Activated naive CD4-positive, alpha-beta T cell treated with anti-CD3 and anti-CD28 coated beads for 36 hours (primary cell): ENCODE measurements at places on chromosomes 12 and 14. TPM values are rescaled to one million over a fixed set of nuclear protein-coding genes. Genes with fewer than 3 reads are reported as not detected.

DNA sequence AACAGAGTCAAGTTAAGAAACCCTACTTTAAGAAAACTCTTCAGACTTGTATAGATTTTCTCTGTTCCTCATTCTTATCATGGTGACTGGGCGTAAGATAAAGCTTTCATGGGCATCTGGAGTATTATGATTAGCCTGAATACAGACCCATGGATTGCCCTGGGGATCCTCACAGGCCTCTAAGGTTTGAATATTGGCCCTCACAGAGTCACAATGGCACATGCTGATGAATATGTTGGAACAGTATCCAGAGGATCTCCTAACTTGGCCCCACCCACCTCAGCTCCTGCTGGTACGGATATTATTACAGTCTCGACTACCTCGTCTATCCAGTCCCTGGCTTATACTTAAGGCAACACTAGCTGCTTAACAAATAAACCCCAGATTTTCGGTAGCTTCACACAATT is 8.1 kb downstream of the OSBPL8 start:
- H3K27ac ChIP-seq, result no peak overlapping the region
- no peaks in the 10 kb centered on the region for H3K36me3 ChIP-seq
- peaks cover 85% of the 10 kb centered on the region for H3K4me1 ChIP-seq
- H3K4me3 ChIP-seq, result no peak overlapping the region
- H3K27me3 ChIP-seq, result no peaks in the 10 kb centered on the region

The RND1 gene
- 6.8 TPM for total RNA-seq

- H3K4me1 ChIP-seq, result peaks cover 17% of the 10 kb centered on the region
- peak overlapping the region; percentile 4 for H3K27ac ChIP-seq
- no peak for DNase-seq
- H3K4me3 ChIP-seq, result no peak overlapping the region
Observed at GRCh38 chr12:67617629-67618028, 30.9 kb upstream of the DYRK2 start.

DNA sequence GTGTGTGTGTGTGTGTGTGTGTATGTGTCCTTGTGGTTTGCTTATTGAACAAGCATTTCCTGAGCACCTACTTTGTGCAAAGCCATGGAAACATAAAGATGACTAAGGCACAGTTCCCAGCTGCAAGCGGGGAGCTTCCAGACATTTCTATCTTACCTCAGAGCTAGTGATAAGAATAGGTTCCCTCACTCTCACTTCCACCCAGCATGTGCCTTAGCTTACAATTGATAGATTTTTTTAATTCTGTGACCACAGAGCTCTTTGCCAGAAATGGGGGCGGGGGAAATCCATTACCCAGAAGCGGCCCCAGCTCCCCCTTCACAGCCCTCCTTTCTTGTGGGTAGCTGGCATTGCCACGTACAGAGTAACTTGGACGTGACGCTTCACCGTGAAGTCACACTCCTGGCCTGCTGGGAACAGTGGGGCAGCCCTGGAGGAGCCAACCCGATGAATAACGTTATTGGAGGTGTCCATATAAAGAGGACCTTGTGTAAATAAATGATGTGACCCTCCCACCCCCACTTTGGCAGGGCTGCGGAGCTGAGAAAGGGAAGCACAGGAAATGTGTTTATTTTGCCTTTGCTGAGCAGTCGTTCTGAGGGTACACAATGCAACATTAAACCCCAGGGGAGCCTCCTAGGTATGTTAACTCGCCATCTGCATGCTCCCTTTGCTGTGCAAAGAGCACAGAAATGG is 238.9 kb downstream of the CHST11 start:
- peaks cover 12% of the 10 kb centered on the region for H3K36me3 ChIP-seq
- H3K27me3 ChIP-seq, result no peaks in the 10 kb centered on the region
- H3K4me1 ChIP-seq, result peaks cover 61% of the 10 kb centered on the region
- peak overlapping the region; percentile 93 for H3K27ac ChIP-seq
- peak overlapping the region; percentile 37 for H3K4me3 ChIP-seq
- peak; percentile 97 for DNase-seq

The RAPGEF3 gene
- total RNA-seq, result 1.6 TPM

- H3K36me3 ChIP-seq, result no peaks in the 10 kb centered on the region
- H3K4me3 ChIP-seq, result no peak overlapping the region
- DNase-seq, result no peak
- H3K27ac ChIP-seq, result no peak overlapping the region
- no peaks in the 10 kb centered on the region for H3K27me3 ChIP-seq
Observed at GRCh38 chr12:122168492-122168891, 5.5 kb downstream of the IL31 start.

GRCh38 chr14:33553706-33554278 is 397.1 kb downstream of the EGLN3 start:
- no peak for DNase-seq
- no peak overlapping the region for H3K27ac ChIP-seq
- no peak overlapping the region for H3K4me3 ChIP-seq

GRCh38 chr14:88791629-88792472 is 902 bp downstream of the EML5 start:
- H3K27ac ChIP-seq, result peak overlapping the region; percentile 71
- H3K27me3 ChIP-seq, result no peaks in the 10 kb centered on the region
- H3K4me1 ChIP-seq, result peaks cover 18% of the 10 kb centered on the region
- H3K4me3 ChIP-seq, result peak overlapping the region; percentile 88
- peak; percentile 30 for DNase-seq

- H3K4me1 ChIP-seq, result no peaks in the 10 kb centered on the region
- H3K27me3 ChIP-seq, result peaks cover 4% of the 10 kb centered on the region
- H3K36me3 ChIP-seq, result no peaks in the 10 kb centered on the region
- no peak overlapping the region for H3K4me3 ChIP-seq
- DNase-seq, result no peak
- no peak overlapping the region for H3K27ac ChIP-seq
Observed at GRCh38 chr12:69919495-69919894, 94.5 kb downstream of the MYRFL start.

DNA sequence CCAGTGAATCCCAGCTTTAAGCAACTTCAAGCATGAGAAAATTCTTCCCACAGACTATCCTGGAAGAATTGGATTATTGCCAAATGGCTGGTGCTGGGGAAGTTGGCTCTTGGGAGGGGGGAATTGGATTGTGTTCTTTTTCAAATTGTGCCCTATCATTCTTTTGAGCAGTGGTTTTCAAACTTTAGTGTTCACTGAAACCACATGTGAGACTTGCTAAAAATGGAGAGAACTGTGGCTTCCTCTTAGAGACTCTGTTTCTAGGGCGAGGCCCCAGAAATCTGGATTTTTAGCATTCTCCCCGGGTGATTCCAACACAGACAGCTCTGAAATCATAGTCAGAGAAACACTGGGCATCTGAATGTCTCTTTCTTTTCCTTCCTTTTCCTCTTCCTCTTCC is 14.3 kb upstream of the OTUB2 start:
- H3K27ac ChIP-seq, result no peak overlapping the region
- no peak for DNase-seq
- peaks cover 2% of the 10 kb centered on the region for H3K27me3 ChIP-seq
- H3K4me1 ChIP-seq, result peaks cover 31% of the 10 kb centered on the region
- no peak overlapping the region for H3K4me3 ChIP-seq

- no peak overlapping the region for H3K4me3 ChIP-seq
- H3K27me3 ChIP-seq, result no peaks in the 10 kb centered on the region
- no peaks in the 10 kb centered on the region for H3K4me1 ChIP-seq
- H3K27ac ChIP-seq, result no peak overlapping the region
Observed at GRCh38 chr12:124665511-124665910, 98.1 kb upstream of the NCOR2 start.

DNA sequence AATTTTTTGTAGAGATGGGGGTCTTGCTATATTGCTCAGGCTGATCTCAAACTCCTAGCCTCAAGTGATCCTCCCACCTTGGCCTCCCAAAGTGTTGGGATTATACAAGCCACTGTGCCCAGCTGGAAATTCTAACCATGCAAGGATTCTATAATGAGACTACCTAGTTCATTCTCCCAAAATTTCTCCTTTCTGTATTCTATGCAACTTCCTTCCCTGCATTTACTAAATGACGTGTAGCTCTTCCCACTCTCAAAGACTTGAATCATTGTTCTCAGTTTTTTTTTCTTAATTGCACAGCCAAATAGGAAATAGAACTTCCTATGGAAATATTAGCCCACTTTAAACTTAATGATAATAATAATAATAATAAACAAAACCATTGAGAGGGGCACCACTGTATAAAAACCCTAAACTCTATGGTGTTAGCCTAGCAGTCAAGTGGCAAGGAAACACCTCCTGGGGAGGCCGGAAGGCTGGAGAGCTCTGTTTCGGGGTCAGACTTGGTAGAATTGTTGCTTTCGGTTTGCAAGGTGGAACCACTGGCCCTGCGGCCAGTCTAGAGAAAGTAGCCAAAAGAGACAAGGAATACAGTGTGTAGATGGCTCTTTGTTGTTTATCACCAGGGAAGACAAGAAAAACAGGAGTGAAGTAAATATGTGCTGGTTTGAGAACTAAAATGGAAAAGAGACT is 40.0 kb upstream of the TESC start:
- H3K4me1 ChIP-seq, result peaks cover 8% of the 10 kb centered on the region
- no peaks in the 10 kb centered on the region for H3K27me3 ChIP-seq
- H3K36me3 ChIP-seq, result peaks cover 5% of the 10 kb centered on the region
- H3K27ac ChIP-seq, result no peak overlapping the region

The KRT83 gene
- total RNA-seq, result not detected

The RAD9B gene
- total RNA-seq, result 1.5 TPM

DNA sequence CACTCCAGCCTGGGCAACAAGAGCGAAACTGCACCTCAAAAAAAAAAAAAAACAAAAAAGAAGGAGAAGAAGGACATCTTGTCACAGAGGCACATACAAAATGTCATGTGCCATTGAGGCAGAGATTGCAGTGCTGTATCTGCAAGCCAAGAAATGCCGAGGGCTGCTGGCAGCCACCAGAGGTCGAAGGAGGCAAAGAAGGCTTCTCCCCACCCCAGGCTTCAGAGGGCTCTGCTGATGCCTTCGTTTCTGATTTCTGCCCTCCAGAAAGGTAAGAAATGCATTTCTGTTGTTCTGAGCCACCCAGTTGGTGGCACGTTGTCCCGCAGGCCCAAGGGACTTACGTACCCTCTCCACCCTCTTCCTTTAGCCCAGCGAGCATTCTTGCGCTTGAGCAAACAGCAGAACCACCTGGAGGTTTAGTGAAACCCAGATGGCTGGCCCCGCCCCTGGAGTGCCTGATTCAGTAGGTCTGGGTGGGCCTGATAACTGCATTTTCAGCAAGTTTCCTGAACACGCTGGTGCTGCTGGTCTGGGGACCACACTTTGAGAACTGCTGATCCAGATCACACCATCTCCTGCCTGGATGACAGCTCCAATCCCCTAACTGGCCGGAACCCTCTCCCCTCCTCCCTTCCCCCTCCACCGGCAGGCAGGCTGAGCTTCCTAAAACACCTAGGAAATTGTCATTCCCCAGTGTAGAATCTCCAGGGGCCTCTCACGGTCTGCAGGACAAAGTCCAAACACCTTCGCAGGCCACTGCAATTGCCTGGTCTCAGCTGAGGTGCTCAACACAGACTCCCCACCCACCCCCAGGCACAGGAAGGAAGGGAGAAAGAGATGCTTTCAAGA is 21.1 kb upstream of the SCARB1 start:
- H3K4me3 ChIP-seq, result no peak overlapping the region
- H3K4me1 ChIP-seq, result peaks cover 9% of the 10 kb centered on the region
- no peaks in the 10 kb centered on the region for H3K27me3 ChIP-seq
- no peaks in the 10 kb centered on the region for H3K36me3 ChIP-seq
- DNase-seq, result no peak
- H3K27ac ChIP-seq, result no peak overlapping the region

DNA sequence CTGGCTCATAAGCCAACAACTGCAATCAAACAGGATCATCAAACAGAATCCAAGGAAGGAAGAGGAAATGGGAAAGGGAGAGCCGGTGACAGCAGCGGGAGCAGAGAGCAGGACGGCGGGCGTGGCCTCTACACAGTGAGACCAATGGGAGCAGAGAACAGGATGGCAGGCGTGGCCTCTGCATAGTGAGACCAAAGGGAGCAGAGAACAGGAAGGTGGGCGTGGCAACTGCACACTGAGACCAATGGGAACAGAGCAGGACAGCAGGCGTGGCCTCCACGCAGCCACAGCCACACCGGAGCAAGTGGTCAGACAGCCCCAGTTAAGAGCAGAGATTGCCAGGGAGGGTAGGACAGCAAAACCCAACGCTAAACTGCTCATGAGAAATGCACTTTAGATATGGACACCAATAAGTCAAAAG is 16.4 kb downstream of the LRCOL1 start:
- peaks cover 11% of the 10 kb centered on the region for H3K4me1 ChIP-seq
- no peak overlapping the region for H3K4me3 ChIP-seq
- DNase-seq, result no peak
- H3K27ac ChIP-seq, result no peak overlapping the region
- H3K27me3 ChIP-seq, result peaks cover 22% of the 10 kb centered on the region
- H3K36me3 ChIP-seq, result no peaks in the 10 kb centered on the region

The CIROP gene
- not detected for total RNA-seq

DNA sequence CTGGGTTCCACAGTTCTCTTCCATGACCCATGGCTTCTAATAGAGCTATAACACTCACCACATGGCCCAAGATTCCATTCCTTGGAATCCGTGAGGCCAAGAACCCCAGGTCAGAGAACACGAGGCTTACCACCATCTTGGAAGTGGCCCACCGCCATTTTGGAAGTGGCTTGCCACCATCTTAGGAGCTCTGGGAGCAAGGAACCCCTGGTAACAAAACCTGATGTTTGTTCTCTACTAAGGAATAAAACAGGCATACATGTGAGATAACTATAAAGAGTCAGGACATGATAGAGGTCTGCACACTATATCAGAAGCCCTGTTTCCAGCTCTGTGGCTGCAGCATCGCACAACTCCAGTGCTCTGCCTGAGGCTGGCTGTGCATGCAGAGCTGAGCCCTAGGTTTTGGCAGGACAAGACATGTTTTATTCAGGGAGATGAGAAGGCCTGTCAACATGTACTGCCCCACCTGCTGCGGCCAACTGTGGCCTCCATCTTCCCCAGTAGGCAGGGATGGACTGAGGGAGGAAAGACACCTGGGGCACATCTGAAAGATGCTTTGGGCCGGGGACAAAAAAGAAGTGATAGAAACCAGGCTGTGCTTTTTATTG is 344.9 kb downstream of the DAD1 start:
- H3K36me3 ChIP-seq, result no peaks in the 10 kb centered on the region
- H3K4me1 ChIP-seq, result no peaks in the 10 kb centered on the region
- no peak overlapping the region for H3K4me3 ChIP-seq
- H3K27ac ChIP-seq, result no peak overlapping the region

The SCNN1A gene
- 0.67 TPM for total RNA-seq

The EIF2S3B gene
- 3.1 TPM for total RNA-seq
